ENCODE measurements at places on chromosomes 16 and 17. TPM values are rescaled to one million over a fixed set of nuclear protein-coding genes. Genes with fewer than 3 reads are reported as not detected.

CETP gene
- not detected for total RNA-seq

SPATA32 gene
- total RNA-seq = not detected

SPATA22 gene
- total RNA-seq = not detected

PLLP gene
- 0.16 TPM for total RNA-seq

KRT13 gene
- total RNA-seq = not detected

XYLT2 gene
- 19.2 TPM for total RNA-seq

SLC5A2 gene
- total RNA-seq = 1.3 TPM

ITPRIPL2 gene
- 0.85 TPM for total RNA-seq

GRCh38 chr17:57935833-57936807 is 19.1 kb downstream of the CUEDC1 start:
- no peak for DNase-seq

GRCh38 chr17:46026166-46027047 is 27.4 kb downstream of the STH start:
- DNase-seq = no peak

DNA sequence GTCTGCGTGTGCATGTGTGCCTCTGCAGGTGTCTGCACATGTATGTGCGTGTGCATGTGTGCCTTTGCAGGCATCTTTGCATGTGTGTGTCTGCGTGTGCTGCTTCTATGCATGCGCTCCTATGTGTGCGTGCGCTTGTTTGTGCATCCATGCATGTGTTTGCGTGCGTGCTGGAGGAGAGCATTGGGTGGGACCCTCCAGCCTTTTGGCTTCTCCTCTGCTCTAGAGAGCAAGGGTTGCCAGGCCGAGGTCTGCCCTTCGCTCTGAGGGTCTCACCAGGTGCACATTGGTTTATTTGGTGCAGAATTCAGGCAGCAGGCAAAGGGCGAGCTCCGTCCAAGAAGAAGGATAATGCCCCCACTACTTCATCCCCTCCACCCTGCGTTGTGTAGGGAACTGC is 1.1 kb upstream of the RAB40B start:
- no peak for DNase-seq

- no peak for DNase-seq
Observed at GRCh38 chr16:61891460-61891859, 144.8 kb downstream of the CDH8 start.

GRCh38 chr16:70529051-70529777 is 5.6 kb downstream of the SF3B3 start:
- DNase-seq = no peak

DNA sequence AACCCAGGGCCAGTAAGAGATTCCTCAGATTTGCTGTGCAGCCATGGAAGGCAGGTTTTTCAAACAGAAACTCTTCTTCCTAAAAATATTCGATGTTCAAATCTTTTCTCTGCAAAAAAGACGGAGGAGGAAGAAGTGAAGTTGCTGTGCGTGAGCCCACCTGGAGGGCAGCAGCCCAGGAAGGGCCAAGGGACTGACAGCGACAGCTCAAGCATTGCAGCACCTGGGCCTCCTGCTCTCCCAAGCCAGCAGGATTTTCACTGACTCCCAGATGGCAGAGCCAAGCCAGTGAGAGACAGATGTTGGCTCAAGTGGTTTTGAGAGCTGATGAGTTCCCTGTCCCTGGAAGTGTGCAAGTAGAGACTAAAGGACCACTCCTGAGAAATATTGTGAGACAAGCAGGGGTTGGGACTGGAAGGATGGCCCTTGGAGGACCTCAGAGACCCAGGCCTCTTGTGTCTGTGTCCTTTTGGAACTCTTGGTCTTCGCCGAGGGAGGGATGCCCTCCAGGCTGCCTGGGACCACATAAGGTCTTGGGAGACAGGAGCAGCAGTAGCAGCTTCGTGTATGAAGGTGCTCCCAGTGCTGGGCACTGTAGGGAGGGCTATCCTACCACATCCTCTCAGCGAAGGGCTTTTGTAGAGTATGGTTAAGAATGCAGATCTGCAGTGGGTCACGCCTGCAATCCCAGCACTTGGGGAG is 29.3 kb upstream of the TNFRSF13B start:
- DNase-seq = no peak

DNA sequence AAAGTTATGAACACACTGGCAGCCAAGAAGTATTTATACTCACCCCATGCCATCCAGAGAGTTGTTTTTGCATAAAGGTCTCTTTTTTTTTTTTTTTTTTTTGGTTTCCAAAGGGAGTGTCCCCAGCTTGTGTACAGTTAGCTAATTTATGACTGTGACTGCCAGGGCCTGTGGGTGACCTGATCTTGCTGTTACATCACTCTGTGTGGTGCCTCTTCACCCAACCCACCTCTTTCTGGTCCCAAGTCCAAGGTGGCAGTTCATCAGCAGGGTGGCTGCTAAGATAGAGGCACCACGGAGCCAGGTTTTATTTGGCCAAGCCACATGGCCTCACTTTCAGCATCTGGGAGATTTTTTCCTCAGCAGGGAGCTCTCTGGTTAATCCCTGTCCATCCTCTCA is at the start of gene NOS2:
Gene NOS2 (minus strand): TSS at position 8 of the 400 bp plus-strand sequence. CDS start 1,720 bp downstream, outside the sequence.
- DNase-seq = no peak

- no peak for DNase-seq
Observed at GRCh38 chr16:17457997-17458396, 12.8 kb downstream of the XYLT1 start.

DNA sequence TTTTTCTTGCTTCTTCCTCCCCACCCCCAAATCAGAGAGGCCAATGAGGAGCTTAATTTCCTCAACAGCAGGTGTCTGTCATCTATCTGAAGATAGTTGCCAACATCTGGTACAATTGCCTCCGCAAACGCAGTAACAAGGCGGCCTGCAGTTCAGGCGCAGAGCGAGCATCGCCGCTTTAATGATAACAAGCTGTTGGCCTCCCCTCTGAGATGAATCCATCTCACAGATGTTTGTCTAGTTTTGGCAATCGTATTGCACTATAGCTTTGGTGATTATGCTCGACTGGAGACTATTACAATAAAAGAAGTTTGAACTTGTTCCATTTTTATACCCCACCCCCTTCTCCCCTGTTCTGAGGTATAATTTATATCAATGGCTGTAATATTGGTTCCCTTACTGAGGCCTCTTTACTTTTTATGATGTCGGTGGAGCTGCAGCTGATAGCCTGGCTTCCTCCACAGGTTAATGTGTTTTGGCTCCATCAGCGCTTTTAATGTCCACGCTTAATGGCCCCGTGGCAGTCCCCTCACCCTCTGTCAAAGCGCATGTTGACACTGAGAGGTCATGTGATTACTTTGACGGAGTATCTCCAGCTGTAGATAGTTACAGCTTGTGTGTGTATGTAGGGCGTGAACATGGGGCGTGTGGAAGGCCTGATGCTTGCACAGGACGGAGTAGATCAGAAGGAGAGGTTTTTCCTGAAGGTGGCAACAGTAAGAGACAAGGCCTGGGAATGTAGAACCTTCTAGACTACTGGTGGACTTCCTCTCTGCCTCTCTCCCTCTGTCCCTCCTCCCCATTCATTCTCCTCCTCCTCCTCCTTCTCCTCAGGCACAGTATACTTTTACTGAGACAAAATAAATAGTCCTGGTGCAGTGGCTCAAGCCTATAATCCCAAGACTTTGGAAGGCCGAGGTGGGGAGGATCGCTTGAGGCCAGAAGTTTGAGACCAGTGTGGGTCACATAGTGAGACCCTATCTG is 164.7 kb downstream of the MSI2 start:
- DNase-seq = no peak

DNA sequence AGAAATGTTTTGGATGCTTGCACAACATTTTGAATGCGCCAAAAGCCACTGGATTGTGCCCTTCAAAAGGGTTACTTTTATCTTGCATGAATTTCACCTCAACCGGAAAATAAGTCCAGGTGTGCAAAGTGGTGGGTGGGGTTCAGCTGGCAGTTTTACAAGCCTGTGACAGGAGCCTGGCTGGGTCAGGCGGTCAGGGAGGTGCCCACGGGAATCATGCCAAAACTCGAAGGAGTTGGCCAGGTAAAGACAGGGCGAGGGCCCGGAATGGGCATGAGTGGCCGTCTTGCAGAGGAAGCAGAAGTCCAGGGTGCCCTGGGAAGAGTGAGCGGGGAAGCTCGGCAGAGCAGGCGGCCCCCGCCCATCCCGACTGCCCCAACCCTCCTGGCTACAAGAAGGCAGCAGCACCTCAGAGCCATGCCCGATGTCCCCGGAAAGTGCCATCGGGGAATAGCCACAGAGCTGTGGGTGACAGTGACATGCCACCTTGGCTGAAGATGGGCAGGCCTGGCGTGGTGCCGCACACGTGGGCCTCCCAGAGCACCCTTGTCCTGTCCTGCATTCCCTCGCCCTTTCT is 19.1 kb upstream of the CACNG1 start:
- no peak for DNase-seq

GRCh38 chr17:62085511-62086408 is 20.7 kb upstream of the MED13 start:
- no peak for DNase-seq

GRCh38 chr17:67442787-67443624 is 65.9 kb downstream of the PITPNC1 start:
- DNase-seq = no peak

GRCh38 chr17:12047681-12048376 is 27.2 kb downstream of the MAP2K4 start:
- no peak for DNase-seq

- no peak for DNase-seq
Observed at GRCh38 chr16:12057266-12057665, 80.7 kb downstream of the SNX29 start.

DNA sequence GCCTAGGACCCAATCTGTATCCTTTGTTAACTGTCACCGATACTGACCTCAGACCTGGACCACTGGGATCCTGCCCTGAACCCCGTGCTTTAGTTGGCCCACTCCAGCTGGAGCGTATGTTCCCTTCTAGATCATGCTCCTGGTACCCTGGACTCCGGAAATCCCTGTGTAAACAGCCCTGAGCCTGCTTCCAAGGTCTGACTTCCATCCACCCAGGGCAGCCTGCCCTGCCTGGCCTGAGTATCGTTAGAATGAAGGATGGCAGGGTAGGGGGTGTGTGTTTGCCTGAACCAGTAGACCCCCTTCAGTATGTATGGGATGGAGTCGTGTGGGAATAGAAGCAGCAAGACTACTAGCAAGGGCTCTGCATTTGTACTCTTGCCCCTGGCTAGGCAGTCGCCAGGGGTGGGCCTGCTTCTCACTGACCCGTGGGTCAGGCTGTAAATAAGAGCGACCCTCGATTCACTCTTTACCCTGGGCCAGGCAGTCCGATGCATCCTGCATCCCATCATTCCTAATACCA is 691 bp upstream of the TMEM98 start:
- no peak for DNase-seq

- DNase-seq = no peak
Observed at GRCh38 chr17:49235896-49236295, 5.3 kb upstream of the PHOSPHO1 start.

GRCh38 chr16:81583893-81584631 is 139.5 kb downstream of the CMIP start:
- no peak for DNase-seq

DNA sequence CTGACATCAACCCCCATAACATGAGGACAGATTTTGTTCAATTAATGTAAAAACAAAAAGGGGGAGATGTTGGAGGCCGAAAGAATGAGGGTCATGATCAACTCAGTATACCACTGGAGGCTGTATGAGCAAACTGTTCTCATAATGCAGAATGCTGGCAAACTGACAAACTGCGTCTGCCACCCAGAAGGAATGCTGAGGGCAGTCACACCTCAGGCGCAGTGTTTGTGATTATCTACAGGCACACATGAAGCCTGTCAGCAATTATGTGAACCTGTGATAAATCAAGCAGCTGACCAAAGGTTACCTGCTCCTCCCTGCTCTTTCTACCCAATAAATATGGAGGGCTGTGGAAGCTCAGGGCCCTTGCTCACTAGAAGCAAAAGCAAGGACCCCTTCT is 27.3 kb downstream of the CD300LG start:
- DNase-seq = no peak

DNA sequence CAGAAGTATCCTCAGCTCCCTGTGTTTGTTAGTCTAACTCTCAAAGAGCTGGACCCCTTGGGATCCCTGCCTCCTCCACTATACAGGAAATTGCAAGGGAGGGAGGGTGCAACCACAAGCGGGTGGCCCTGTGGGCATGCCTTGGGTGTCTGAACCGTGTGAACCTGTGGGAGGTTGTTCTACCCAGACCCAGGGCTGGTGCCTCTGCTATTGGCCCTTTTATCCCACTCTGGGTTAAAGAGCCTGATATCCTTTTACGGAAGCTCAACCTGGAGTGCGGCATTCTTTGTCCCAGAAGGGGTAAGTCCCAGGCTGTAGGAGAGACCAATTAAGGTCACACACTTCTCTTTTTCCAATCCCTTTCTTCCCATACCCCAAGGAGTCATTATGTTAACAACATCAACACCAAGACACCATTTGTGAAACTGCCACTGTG is 53.4 kb downstream of the ARSG start:
- DNase-seq = peak; percentile 27
